Endothelial cell (in vitro differentiated cells): ENCODE measurements at places on chromosomes 16 and 17.

- no peak for DNase-seq
These were observed 5.1 kb downstream of the KRT17 start for GRCh38 chr17:41619036-41619926.

DNA sequence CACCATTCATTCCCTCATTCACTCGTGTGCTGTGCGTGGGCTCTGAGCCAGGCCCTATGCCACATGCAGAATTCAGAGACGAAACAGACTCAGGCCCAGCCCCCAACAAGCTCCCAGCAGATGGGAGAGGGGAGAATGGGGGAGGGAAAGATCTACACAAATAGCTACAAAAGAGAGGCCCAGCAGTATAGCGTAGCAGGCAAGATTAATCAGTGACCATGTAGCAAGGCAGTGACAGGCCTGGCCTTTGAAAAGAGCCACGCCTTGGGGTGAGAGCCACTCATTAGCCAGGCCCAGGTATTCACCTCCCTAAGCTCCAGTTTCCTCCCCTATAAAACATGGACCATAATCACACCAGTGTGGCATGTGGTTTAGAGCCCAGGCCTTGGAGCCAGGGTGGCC is 16.4 kb upstream of the KRT19 start:
- no peak for DNase-seq

DNA sequence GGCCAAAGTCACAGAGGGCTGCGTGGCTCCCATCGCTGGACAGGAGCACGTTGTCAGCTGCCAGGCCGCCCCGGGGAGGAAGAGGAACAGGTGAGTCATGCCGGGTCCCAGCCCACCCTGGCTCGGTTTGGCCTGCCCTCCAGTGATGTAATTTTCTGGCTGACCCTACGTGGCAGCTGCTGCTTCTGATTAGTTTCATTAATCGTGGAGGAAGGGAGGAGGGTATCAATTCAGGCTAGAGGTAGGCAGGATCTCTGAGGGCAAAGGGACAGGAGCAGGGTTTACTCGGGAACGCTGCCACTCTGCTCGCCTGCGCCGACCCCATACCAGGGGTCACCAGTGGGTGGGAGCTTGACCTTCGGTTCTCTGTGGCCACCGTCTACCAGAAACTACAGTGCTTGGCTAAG is 11.7 kb upstream of the SPATA32 start:
- DNase-seq: no peak

DNA sequence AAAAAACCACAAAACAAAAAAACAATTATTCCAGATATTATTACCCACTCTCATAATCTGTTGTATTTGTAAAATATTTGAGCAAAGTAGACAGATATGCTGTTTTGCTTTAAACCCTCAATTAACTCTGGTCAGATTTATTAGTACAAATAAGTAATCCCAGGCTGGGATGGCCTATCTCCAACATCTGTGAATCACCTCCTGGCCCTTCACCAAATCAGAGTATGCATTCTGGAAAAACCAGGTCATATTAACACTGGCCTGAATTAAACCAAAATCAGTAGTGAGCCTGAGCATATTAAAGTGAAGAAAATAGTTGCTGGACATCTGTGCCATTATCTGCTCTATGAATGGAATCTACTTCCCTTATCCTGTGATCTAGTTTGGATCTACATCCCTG is 41.0 kb downstream of the STAT3 start:
- no peak for DNase-seq

GRCh38 chr16:53216798-53217197 is 162.0 kb downstream of the CHD9 start:
- no peak for DNase-seq

- DNase-seq: no peak
These were observed 19.7 kb upstream of the SHISA9 start for GRCh38 chr16:12881740-12882139.

DNA sequence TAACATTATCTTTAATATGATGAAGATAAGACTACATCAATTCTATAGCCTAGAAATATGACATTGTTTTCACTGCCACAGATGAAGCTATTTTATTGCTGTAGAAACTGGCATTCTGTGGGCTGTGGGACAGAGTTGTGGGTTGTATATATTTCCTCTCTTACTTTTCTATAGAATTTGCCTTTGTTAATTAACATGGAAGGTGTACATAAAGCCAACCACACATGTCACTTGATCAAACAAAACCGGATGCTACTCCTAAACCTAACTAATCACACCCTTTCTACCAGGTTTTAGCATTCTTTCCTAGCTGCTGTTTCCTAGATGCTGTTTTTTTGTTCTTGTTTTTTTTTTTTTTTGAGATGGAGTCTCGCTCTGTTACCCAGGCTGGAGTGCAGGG is 81.2 kb upstream of the ATP2A3 start:
- no peak for DNase-seq

DNA sequence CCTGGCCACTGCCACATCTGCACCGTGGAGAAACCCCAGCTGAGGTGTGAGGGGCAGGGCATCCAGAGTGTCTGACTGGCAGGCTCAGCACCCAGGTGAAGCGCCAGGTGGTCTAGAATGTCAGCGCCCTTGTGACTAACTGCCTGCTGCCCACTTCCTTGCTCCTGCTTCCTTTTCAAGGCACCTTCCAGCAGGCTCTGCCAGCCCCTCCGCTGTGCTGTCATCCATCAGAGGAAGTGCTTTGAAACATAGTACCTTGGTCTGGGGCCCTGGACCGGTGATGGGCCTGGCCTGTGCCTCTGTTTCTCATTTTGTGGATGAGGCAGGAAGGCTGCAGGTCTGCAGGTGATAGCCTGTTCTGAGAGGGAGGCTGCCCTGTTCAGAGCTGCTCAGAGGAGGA is 5.5 kb downstream of the SPNS2 start:
- no peak for DNase-seq

GRCh38 chr17:19357761-19358160 is 4.8 kb downstream of the B9D1 start:
- no peak for DNase-seq

GRCh38 chr16:8436931-8437330 is 153.4 kb downstream of the TMEM114 start:
- DNase-seq: no peak

- DNase-seq: peak; percentile 65
These were observed 1.1 kb upstream of the MLLT6 start for GRCh38 chr17:38703742-38704605.
